ENCODE measurements at places on chromosomes 16 and 17.

DNA sequence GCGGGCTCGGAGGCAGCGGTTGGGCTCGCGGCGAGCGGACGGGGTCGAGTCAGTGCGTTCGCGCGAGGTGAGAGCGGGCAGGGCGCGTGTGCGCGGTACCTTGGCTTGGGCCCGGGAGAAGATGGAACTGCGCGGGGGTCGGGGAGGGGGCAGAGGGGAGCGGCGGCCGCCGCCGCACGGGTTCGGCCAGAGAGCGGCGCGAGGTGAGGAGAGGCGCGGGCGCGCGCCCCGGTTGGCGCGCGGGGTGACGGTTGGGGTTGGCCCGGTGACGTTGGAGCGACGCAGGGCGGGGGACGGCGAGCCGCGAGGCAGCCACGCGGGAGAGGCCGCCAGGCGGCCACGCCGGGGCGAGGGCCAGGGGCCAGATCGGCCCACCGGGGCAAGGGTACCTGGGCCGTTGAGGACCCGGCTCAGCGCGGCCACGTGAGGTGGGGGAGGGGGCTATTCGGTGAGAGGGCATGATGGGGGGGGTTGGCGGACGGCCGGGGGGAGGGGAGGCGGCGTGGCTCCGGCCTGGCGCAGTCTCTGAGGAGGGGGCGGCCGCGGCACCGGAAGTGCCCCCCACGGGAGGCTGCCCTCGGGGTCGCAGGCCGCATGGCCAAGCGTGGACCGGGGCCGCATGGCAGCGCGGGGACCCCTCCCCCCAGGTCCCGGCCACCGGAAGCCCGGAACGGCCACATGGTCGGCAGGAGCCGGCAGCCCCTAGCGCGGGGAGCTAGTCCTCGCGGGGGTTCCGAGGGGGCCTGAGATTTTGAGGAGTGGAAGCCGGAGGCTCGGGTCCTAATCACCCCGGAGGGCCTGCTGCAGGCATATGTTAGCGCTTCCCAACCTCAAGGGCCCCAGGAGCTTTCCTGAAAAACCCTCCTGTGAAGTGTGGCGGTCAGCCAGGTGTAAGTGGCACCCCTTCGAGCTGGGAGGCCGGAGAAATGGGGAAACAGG lies 527 bp downstream of the EIF5A start:
- no peak for DNase-seq

DNA sequence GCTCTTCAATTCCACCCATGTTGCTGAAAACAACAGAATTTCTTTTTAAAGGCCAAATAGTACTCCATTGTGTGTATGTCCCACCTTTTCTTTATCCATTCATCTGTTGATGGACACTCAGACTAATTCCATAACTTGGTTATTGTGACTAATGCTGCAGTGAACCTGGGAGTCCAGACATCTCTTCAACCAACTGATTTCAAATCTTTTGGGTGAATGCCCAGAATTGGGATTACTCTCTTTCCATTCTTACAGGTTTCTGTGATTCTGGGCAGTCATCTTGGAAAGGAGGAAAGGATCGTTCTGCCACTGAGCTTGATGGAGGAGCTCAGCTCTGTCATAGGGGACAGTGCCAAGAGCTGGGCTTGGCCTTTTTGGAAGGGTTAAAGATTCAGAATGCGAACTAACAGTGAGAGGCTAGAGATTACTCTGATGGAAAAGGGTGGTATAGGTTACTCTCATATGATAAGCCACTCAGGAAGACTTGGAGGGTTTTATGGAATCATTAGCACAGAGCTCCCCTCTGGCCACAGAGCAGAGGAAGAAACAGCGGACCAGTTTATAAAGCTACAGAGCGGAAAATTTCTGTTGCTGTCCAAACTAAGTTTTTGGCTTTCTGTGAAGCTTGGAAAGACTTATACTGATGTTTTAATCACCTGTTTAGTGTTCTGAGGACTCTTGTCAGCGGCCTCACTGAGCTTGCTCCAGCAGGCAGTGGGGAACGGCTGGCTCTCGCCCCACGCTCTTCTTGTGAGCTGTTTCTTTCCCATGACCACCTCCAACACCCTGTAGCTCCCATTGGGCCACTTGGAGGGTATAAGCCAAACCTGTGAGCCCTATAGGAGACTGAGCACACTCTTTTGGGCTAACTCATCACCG lies 48.3 kb downstream of the HIC1 start:
- no peak for DNase-seq

- no peak for DNase-seq
Measured at GRCh38 chr17:55259684-55260111, 5.1 kb upstream of the HLF start.

DNA sequence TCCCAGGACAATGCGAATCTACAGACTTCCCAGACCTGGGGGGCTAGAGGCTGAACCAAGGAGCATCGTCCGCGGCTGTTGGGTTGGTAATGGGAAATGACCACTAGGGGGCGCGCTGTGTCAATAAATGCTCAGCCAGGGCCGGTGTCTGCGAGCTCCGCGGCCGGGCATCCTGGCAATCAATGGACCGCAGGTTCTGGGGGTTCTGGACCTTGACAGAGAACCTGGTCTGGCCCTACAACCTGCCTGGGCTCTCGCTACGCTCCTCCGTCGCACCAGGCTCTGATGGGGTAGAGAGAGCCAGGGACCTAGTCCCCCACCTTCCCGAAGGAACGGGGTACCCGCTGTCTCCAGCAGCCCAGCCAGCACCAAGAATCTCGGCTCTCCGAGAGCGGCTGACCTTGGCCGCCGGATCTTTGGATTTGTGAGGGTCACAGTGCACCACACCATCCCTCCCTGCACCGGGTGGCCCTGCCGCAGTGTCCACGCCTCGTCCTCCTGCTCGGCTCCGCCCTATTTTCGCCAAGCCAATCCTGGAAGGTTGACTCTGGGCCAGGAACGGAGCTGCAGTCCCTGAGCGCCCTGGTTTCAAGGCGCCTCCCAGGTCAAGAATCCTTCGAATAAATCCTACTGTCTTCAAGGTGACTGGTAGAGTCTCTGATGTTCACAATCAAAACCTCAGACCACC lies 20.4 kb upstream of the BEAN1 start:
- peak; percentile 78 for DNase-seq
